ENCODE measurements at places on chromosomes 4 and X. TPM values are rescaled to one million over a fixed set of nuclear protein-coding genes. Genes with fewer than 3 reads are reported as not detected.

SPATA4 gene
- total RNA-seq: not detected

- no peak for DNase-seq
These were observed 33.8 kb downstream of the CRLF2 start for GRCh38 chrX:1178580-1179057.

PIR gene
- 20.6 TPM for total RNA-seq

DNA sequence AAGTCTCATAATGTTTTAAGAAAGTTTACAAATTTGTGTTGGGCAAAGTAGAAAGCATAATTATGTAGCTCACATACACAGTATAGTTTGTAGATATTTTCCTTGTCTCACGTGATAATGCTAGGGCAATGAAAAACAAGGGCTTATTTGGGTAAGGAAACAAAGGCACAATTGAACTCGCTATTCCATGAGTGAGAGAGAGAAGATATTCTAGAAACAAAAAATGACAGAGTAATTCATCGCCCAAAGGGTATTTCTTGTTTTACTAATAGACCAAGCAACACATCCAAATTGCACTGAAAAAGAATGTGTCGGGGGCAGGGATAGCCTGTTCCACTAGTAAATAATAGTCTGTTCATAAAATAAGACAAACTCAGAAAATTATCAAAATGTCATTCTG lies 3.6 kb upstream of the ASB11 start:
- no peak for DNase-seq

Measured in breast epithelium (tissue), 4 donors.